ENCODE measurements at places on chromosomes 16 and 17. TPM values are rescaled to one million over a fixed set of nuclear protein-coding genes. Genes with fewer than 3 reads are reported as not detected.

Gene KRTAP1-5
- not detected for total RNA-seq

Gene SEPTIN1
- 0.26 TPM for total RNA-seq

Gene PRSS27
- not detected for total RNA-seq

Gene MAPT
- total RNA-seq, result 0.10 TPM

Gene CFAP119
- total RNA-seq, result 5.9 TPM

Gene CHTF18
- 45.6 TPM for total RNA-seq

Gene USP6
- not detected for total RNA-seq

All from HT1080 (cell line).